ENCODE measurements at places on chromosomes 2 and 18.

- no peak for DNase-seq
Measured at GRCh38 chr2:12498704-12499103, 218.0 kb upstream of the TRIB2 start.

DNA sequence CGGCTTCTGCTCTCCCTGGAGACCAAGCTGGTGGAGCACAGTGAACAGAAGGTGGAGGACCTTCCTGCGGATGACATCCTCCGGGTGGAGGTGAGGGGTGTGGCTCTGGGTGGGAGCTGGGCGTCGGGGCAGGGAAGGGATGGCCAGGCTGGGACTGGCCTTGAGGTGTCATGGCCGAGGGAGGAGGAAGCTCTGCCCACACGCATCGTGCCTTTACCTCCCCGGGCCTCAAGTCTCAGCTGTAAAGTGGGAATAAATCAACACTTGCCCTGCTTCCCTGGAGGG, 98.2 kb downstream of the DYSF start:
- DNase-seq = no peak

- DNase-seq = no peak
Measured at GRCh38 chr2:223578846-223579245, 23.3 kb downstream of the SCG2 start.

DNA sequence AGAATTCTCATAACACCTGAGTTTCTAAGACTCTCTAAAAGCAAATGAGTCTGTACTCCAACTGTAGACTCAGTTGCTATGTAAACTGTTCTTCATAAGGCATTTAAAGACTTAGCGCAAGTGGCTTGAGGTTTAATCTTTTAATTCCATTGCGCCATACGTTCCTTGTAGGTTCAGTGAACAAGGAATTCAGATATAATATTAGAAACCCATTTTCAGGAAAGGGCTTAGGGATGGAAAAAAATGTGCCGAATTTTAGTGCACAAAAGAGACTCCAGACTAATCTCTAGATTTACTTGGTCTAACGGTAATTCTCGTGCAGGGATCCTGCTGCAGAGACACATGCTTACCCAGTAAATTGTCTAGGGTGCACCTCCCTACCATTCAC, 268.9 kb upstream of the TANK start:
- no peak for DNase-seq

GRCh38 chr2:5474716-5475115, 217.5 kb upstream of the SOX11 start:
- DNase-seq = no peak

- DNase-seq = peak; percentile 61
Measured at GRCh38 chr2:61471905-61472805, 1.3 kb upstream of the USP34 start.

DNA sequence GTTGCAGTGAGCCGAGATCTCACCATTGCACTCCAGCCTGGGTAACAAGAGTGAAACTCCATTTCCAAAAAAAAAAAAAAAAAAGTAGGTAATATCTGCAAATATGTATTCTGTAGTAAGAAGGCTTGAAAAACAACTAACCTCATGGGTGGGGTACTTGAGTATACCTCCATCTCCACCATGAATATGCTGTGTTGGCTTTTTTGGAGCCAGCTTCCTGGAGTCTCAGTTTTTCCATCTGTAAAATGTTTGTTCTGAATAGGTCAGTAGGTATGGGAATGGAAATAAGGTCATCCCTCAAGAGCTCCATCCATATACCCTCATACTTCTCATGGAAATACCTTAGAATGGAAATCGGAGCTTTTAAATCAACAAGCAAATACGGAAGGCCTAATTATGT, 430.0 kb upstream of the FAM98A start:
- no peak for DNase-seq

GRCh38 chr2:62686012-62686685, 19.4 kb upstream of the EHBP1 start:
- no peak for DNase-seq
